ENCODE measurements at places on chromosomes 5 and 9. TPM values are rescaled to one million over a fixed set of nuclear protein-coding genes. Genes with fewer than 3 reads are reported as not detected.

The ARID3C gene
- 0.16 TPM for total RNA-seq

The SLC22A4 gene
- 1.8 TPM for total RNA-seq

The SLC6A18 gene
- total RNA-seq = not detected

The CDC20B gene
- 0.07 TPM for total RNA-seq

The GFI1B gene
- total RNA-seq = not detected

The NOXA1 gene
- 1.4 TPM for total RNA-seq

The HMGCR gene
- total RNA-seq = 24.2 TPM

The ZDHHC11 gene
- 28.3 TPM for total RNA-seq

The LRRC19 gene
- not detected for total RNA-seq

The REEP5 gene
- total RNA-seq = 63.8 TPM

The DMRT3 gene
- not detected for total RNA-seq

The FOXD4L4 gene
- 0.16 TPM for total RNA-seq

The HACD4 gene
- total RNA-seq = 1.8 TPM

The RAI14 gene
- 1.5 TPM for total RNA-seq

The FBP2 gene
- total RNA-seq = not detected

The HTR4 gene
- total RNA-seq = not detected

The PFN3 gene
- total RNA-seq = not detected

The C9orf40 gene
- 17.8 TPM for total RNA-seq

The SLCO4C1 gene
- total RNA-seq = 0.79 TPM

The TRIM7 gene
- 2.4 TPM for total RNA-seq

The MYORG gene
- 1.7 TPM for total RNA-seq

The ALDH1A1 gene
- not detected for total RNA-seq

The AK8 gene
- 0.24 TPM for total RNA-seq

The PCDHB11 gene
- total RNA-seq = not detected

The SLC34A1 gene
- 0.21 TPM for total RNA-seq

The LMNB1 gene
- 186 TPM for total RNA-seq

The BARHL1 gene
- not detected for total RNA-seq

The SNX24 gene
- total RNA-seq = 8.7 TPM

All from activated T-cell treated with anti-CD3 and anti-CD28 coated beads, Interleukin-2, amount 50 U/mL, for 72 hours (primary cell).